ENCODE measurements at places on chromosomes 3 and 15.
A peak's percentile ranks its signal among the peaks of the same experiment; 100 is the strongest.

DNA sequence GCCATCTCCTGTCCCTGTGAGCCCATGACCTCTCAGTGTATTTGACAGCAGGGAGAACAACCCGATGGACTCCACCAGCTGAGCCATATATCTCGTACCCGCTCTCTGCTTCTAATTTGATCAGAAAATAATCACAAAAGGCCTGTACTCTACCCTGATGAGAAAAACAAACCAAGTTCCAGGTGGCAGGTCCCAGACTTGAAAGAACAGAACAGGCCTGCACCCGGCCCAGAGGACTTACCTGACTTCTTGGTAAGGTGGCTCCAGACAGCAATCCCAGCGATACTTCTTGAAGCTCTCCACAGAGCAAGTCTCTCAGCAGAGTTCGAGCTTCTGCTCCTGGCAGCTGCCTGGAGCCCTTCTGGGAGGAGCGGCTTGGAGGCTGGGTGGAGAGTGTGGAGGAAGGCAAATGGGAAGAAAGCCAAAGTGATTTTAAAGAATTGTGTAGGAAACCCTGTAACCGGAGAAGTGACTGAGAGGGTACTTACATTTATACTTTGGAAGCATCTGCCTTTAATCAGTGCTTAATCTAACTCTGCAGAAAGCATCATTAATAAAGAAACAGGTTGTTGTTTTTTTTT, 91.6 kb downstream of the SCN11A start:
- no peak for DNase-seq

DNA sequence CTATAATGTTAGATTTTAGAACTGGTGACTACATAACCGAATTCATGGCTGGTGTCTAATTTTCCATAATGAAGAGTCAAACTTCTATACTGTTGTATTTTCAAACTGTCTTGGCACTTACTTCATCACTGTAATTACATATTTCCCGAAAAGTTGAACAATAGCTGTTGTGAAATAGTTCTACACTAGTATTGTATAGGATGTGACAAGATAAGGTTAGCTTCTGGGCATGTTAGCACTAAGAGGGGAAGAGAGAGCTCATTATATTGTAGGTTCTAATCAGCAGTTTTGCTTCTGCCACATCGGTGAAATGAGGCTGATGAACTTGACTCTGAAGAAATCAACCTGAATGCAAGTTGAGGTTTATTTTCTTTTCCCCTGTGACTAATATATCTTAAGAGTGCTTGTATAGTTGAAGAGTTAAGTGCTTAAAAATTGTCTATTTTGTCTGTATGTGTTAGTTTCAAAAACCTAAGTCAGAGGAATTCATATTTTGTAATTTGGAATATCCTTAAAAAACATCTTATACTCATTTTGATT, 8.9 kb downstream of the GYG1 start:
- DNase-seq: no peak

DNA sequence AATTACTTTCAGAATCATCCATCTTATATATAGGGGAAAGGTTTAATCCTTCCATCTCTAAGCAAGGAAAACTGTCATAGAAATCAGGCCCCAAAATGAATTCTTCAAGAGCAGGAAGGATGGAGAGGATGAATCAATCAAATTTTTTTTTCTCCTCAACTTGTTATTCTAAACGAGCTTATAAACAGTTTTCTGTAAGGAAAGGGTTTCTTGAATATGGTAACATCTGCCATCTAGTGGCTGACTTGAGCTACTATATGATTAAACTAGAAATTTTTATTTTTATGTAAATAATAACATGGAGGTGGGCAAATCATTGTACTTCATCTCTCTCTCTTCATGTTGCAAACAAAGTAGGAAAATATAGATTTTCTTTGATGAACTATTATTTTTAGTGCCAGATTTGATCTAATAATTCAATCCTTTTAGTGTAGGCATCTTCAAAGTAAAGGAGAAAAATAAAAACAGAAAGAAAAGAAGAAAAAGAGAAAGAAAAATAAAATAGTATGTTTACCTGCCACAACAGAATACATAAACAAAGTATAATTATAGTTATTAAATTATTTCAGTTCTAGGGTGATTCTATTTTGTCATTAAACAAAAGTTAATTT, 146.6 kb downstream of the SERPINI1 start:
- DNase-seq: no peak

- DNase-seq: no peak
These were observed 281.6 kb upstream of the STT3B start for GRCh38 chr3:31251083-31251482.

DNA sequence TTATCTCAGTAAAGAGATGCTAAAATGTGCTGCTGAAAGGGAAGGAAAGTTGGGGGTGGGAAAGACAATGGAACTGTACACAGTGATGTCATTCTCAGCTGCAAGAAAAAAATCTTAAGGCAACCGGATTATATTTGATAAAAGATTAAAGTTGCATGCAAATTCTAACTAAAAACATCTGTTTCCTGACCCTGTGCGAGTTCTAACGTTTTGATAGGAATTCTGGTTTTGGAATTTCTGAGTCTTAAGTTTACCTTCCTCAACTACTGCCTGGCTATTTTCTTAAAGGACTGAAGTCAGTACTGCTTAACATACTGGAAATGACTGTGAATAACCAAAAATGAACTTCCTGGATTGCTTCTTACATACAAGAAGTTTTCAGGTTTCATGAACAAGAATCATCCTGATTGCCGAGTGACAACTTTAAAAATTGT, 115.5 kb downstream of the SLC25A26 start:
- DNase-seq: no peak

DNA sequence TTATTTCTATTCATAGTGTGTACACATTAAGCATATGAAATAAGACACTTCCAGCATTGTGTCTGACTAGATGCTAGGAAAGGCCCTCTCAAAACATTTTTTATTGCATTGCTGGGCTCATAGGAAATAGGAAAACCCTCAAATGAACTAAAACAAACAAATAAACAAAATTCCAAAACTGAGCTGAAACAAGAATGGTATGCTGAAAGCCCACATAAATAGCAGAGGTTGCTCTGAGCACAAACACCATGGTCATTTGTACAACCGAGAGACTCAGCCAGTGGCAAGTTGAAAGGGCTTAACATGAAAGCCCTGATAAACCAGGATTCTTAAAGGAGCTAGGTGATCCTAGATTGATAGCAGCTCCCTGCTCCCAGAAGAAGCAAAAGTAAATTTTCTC, 310.0 kb upstream of the WNT5A start:
- no peak for DNase-seq

DNA sequence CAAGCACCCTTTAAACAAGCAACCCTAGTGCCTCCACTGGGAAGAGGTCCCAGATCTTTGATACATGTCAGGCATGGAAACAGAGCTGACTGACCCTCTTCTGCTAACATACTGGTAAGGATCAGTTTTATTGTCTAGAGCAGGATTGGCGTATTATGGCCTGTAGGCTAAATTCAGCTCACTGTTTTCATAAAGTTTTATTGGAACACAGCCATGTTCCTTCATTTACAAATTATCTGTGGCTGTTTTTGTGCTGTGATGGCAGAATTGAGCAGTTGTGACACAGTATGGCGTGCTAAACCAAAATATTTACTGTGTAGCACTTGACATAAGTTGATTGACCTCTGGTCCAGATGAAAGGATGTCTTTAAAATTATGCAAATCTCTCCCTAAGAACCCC, 45.0 kb downstream of the WDR76 start:
- no peak for DNase-seq

GRCh38 chr3:34568766-34569165, 770.3 kb downstream of the PDCD6IP start:
- DNase-seq: no peak

GRCh38 chr15:99902248-99902928, 169.2 kb upstream of the LYSMD4 start:
- no peak for DNase-seq

DNA sequence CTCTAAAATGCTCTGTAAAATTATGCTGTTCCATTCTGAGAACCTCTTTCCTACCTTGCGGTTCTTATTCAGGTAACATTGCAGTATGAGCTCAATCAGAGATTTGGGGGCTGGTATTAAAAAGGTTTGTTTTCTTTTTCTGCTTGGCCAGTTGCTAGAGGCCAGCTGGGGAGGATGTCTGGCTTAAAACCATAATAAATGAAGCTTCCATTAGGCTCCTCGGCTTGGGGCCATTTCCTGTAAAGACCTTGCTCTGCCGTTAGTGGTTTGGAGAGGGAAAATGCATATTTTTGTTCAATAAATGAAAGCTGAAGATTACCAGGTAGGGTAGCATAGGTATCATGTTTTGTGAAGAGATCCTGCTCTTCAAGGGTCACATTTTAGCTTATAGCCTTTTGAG, 55.2 kb downstream of the MCTP2 start:
- no peak for DNase-seq

GRCh38 chr15:67085818-67086636, 20.6 kb downstream of the SMAD3 start:
- DNase-seq: no peak

DNA sequence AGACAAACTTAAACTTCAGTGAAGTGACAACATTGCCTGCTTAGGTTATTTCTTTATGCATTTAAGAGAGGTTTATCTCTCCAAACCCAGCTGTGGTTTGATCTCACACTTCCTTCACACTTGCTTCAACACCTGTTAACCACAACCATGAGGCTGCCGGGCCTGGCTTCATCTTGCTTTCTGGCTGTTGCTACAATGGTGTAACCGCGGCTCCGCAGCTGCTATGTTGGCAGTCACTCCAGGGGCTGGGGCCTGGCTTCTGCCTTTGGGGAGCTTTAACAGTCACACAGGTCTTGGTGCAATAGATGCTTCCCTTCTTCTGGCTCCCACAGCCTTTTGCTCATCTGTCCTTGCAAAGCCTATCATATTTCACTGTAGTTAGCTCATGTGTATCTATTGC, 72.9 kb upstream of the MNS1 start:
- DNase-seq: peak; percentile 4

GRCh38 chr3:46628901-46629369, 16.6 kb downstream of the FAM240A start:
- no peak for DNase-seq

DNA sequence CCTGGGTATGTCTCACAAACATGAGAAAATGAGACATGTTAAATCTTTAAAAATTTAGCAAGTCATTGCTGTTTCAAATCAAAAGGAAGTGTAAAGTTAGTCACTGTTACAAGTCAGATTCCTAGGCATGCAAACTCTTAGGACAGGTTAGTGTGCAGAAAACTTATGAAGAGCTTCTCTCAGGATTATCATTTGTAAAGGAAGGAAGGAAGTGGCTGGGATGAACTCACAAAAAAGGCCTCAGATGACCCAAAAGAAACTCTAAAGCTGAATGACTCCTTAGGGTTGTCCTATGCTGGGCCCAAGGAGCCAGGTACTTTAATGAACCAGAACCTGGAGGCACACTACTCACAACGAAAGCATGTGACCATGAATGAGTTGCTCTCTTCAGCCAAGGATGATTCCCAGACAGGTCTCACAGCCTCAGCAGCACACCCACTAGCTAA, 25.0 kb downstream of the MSL2 start:
- DNase-seq: no peak

GRCh38 chr15:79450648-79451047, 18.5 kb downstream of the MINAR1 start:
- DNase-seq: no peak

DNA sequence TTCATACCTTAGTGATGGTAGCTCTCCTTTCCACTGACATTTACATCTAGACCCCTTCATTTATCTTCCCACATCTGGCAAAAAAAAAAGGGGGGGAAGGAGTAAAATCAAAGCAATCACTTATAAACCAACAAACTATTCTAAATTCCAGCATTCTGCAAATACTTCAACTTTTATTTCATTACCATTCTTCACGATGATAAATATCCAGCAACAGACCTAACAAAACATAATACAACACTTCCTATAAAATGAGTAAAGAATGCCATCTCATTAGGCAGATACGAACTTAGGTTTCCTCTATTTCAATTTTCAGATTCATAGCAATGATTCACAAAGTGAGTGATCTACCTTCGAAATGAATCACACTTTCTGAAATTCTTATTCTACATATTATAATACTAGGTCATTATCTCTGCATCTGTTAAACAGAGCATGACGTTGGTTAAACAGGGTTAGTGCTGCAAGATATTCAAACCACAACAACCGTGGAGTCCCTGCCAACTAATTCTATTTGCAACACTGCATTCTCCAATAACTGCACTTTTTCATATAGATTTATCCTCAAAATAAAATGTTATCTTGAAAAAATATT, at the start of gene LRRFIP2:
Gene LRRFIP2, minus strand, starts transcription at position 51 of the 595 bp plus-strand sequence. CDS start 25,599 bp downstream, outside the sequence.
- no peak for DNase-seq

- no peak for DNase-seq
These were observed 176.6 kb downstream of the USP13 start for GRCh38 chr3:179829401-179829800.

DNA sequence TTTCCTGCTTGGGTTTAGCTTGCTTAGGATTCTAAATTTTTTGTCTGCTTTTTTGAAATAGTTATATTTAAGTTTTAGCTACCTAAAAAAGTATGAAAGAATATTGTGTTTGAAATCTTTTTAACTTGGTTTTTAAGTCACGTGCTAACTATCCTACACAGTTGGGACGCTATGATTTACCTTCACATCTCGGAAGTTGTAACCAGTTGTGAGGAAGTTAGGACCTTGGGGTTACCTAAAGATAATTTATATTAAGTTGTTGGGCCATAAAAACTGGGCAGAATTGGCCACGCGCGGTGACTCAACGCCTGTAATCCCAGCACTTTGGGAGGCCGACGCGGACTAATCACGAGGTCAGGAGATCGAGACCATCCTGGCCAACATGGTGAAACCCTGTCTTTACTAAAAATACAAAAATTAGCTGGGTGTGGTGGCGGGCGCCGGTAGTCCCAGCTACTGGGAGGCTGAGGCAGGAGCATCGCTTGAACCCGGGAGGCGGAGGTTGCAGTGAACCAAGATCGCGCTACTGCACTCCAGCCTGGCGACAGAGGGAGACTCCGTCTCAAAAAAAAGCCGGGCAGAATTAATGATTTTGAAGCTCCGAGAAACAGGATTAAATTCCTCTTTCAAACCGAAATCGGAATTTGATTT, 1.0 kb downstream of the ZFAND6 start:
- DNase-seq: peak; percentile 5

DNA sequence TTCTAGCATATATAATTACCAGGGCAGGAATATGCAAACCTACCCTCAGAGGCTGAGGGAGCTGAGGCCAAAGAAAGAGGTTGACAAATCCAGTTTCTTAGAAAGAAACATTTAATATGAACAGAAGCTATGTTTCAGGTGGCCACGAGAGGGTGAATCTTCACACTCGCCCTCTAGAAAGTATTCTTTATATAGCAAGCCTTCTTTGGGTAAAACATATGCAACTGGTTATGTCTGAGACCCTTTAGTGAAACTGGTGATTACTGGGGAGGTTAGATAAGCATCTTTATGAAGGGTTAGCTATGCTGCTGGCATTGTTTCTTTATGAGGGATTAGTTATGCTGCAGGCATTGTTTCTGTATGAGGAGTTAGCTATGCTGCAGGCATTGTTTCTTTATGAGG, 50.7 kb upstream of the GOLGA6L2 start:
- no peak for DNase-seq
